Psoas muscle (tissue), 8 donors: ENCODE measurements at places on chromosomes 2 and 18. TPM values are rescaled to one million over a fixed set of nuclear protein-coding genes. Genes with fewer than 3 reads are reported as not detected.

- DNase-seq = no peak
- no peak overlapping the region for H3K4me3 ChIP-seq
- no peaks in the 10 kb centered on the region for H3K36me3 ChIP-seq
Observed at GRCh38 chr2:76958749-76959148, 563.4 kb downstream of the LRRTM4 start.

DNA sequence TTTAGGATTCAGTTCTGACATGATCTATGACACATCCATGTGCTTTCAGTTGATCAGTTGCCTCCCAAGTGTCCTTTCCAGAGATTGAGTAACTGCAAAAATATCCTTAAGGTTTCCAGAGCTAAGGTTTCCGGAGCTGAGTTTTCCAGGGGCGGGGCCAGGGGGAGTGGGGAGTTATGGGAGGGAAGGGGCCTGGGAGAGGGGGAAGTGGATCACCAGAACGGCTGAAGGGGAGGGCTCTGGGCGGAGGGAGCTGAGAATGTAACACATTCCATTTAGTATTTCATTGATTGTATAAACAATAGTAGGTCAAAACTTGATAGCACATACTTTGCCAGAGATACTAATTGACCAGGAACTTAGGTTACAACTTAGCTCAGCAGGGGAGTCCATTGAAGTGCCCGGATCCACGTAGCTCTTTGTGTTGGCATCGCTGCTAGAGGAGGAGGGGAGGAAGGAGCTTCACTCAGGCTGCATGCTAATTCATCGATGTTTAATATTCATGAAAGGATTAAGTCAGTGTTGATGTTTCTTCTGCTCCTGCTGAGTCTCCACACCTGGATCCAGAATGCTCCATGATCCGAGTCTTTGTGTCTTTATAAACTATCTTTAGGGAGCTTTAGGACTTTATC lies 289.8 kb downstream of the ALPK2 start:
- H3K4me1 ChIP-seq = peaks cover 16% of the 10 kb centered on the region
- H3K4me3 ChIP-seq = no peak overlapping the region
- H3K27ac ChIP-seq = no peak overlapping the region
- no peak for DNase-seq

DNA sequence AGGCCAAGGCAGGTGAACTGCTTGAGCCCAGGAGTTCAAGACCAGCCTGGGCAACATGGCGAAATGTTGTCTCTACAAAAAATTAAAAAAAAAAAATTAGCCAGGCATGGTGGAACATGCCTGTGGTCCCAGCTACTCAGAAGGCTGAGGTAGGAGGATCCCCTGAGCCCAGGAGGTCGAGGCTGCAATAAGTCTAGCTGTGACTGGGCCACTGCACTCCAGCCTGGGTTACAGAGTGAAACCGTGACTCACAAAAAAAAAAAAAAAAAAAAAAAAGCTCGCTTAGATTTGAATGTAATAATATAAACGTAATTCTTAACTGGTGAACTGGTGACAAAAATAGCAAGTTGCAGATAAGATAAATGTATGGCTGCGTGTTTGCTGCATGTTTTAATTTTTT lies 56.5 kb downstream of the TFCP2L1 start:
- DNase-seq = no peak
- H3K36me3 ChIP-seq = no peaks in the 10 kb centered on the region
- H3K27me3 ChIP-seq = no peaks in the 10 kb centered on the region
- H3K4me3 ChIP-seq = no peak overlapping the region
- no peak overlapping the region for H3K27ac ChIP-seq

DNA sequence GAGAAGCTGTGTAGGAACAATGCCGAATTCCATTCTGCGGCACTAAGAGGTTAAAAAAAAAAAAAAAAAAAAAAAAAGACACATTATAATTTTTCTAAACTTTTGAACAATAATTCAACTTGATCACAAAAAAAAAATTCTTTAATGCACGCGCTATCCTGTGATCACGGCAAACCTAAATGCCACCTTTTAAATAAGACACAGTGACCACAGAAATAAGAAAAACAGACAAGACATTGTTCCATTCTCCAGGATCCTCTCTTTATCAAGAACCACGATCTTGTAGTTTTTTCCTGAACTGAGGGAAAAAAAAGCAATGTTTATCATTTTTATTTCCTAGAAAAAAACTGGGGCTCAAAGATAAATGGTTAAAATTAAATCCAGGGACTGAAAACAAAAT lies 9.4 kb downstream of the SUCLG1 start:
- H3K4me1 ChIP-seq = peaks cover 33% of the 10 kb centered on the region
- no peaks in the 10 kb centered on the region for H3K27me3 ChIP-seq
- no peak overlapping the region for H3K27ac ChIP-seq
- no peaks in the 10 kb centered on the region for H3K36me3 ChIP-seq
- no peak for DNase-seq

DNA sequence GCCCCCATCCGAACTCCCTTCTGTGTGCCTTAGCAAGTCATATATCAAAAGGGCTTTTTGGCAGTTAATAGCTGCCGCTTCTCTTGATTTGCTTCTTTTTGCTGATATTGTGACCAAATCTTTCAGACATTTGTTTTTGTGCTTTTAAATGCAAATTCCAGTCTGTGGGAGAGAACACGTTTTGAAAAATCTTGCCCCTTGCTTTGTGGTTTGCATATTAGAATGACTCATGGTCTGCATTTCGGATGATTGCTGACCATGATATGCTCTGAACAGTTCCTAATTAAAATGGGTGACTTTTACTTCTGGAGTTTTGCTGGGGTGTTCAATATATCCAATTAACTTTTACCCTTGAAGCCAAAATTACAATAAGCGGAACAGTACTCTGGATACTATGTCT lies 58.2 kb upstream of the ST6GAL2 start:
- DNase-seq = no peak
- no peaks in the 10 kb centered on the region for H3K4me1 ChIP-seq

Gene ANKRD30BL
- total RNA-seq = not detected

Gene ARHGEF4
- total RNA-seq = 2.6 TPM

Gene SLC5A7
- total RNA-seq = not detected

Gene STARD6
- total RNA-seq = not detected

Gene KLHL41
- total RNA-seq = 3,578 TPM
